Right forelimb (tissue), 1 donor: ENCODE measurements at places on chromosomes 1 and 21.

DNA sequence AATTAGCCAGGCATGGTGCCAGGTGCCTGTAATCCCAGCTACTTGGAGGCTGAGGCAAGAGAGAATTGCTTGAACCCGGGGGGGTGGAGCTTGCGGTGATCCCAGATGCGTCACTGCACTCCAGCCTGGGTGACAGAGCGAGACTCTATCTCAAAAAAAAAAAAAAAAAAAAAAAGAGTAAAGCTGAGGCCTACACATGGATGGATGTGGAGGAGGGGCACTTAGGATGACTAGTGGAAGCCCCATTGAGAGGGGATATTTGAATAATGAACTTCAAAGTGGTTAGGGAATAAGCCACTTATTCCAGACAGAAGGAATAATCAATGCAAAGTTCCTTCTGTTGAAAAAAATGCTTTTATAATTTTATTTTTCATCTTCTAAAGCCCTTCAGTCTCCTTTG lies 51.4 kb downstream of the PTBP2 start:
- DNase-seq, result no peak

DNA sequence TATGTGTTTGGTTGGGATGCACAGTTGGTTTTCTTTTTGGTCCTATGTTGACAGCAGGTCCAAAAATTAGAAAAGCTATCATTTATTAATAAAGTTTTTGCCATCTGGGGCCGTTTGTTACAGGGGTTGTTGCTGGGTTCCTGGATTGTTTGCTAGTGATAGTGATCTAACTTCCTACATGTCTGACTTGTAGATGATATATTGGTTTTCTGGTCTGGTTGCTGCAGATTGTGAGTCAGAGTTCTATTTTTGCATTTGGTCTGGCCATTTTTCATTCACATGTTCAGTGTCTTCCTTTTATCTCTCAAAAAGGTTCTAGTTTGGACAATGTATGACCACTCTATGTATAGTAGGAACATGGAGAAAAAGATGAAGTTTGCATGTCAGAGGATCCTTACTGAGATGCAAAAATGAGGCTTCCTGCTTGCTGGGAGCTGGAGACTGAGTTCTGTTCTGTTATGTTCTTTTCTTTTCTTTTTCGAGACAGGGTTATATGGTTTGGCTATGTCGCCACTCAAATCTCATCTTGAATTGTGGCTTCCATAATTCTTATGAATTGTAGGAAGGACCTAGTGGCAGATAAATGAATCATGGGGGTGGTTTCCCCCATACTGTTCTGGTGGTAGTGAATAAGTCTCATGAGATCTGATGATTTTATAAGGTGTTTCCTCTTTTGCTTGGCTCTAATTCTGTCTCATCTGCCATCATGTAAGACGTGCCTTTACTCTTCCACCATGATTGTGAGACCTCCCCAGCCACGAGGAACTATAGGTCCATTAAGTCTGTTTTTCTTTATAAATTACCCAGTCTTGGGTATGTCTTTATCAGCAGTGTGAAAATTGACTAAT lies 4.2 kb upstream of the NVL start:
- no peak for DNase-seq

GRCh38 chr1:41622402-41622801 lies 137.9 kb upstream of the EDN2 start:
- DNase-seq, result no peak

DNA sequence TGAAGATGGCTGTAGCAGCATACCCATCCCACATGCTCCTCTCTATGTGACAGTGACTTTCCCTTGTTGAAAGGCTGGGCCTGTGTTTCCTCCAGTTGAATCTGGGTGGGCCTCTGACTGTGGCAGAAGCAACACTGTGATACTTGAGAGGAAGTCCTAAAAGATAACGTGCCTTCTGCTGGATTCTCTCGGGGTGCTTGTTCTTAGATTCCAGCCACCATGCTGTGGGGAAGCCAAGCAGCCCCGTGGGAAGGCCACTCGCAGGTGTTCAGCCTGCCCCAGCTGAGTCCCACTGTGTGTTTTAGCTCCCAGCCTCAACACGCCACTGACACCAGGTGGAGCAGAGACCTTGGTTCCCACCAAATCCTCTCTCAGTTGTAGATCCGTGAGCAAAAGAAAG lies 31.5 kb downstream of the TRAPPC10 start:
- no peak for DNase-seq

- DNase-seq, result no peak
These were observed 1.8 kb upstream of the ATP8B2 start for GRCh38 chr1:154323493-154323892.

- no peak for DNase-seq
These were observed 123.6 kb downstream of the DTL start for GRCh38 chr1:212158912-212159796.

GRCh38 chr1:213082420-213083111 lies 31.5 kb downstream of the RPS6KC1 start:
- no peak for DNase-seq

DNA sequence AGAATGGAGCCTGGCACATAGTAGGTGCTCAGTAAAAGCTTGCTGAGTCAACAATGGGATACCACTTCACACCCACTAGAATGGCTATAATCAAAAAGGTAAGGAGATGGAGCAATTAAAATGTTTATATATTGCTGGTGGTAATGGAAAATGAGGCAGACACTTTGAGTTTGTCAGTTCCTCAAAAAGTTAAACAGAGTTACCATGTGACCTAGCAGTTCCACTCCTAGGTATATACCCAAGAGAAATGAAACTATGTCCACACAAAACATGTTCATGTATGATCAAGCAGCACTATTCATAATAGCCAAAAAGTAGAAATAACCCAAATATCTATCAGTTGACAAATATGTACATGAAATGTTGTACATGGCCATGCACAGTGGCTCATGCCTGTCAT lies 74.8 kb upstream of the ECE1 start:
- DNase-seq, result no peak

DNA sequence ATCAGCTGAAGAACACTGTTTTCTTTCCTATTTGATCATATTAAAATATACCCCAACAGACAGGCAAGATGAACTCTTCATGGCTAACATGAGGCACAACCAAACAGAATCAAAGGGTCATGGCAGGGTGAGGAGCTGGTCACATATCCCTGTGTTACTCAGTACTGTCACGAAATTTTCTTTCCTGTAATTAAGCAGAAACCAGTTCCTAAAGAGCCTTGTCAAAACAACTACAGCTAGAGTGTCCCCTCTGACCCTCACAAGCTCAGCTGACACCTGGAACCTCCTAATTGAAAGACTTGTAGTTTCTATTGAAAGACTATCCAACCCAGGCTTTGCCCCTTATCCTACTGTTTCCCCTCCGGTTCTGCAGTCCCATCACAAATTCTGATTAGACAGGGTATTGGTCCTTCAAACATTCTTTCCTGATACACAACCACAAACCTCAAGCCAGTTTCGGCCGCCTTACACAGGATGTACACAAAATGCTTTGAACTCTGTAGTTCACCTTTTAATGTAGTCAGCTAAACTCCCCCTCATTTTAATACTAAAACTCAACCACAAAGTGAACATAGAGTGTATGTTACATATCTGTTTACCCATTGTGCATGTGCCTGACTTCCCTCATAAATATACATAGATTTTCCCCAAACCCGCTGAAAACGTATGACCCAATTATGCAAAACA lies 651.9 kb downstream of the MRPL39 start:
- no peak for DNase-seq

DNA sequence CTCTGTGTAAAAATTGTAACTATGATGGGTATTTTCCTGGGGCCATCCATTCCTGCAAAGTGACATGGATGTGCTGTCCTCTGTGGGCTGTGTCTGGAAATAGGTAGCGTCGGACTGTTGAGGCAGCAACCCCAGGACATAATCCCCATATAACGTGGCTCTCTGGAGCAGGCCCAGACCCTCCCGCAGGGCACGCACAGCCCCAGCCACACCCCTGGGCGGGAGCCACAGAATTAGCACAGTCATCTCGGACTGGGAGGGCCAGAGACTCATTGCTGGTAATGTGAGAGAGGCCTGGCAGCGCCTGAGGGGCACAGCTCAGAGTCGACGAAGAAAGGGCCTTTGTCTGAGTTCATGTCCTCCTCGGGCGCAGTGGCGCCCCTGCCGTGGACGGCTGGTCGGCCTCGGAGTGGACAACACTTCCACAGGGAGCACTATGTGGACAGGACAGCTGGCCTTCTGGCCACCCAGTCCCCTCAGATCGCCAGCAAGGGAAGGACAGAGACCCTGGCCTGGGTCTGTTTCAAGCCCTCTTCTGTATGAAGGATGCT lies 20.1 kb downstream of the SIM2 start:
- DNase-seq, result no peak

GRCh38 chr21:36841866-36842265 lies 124.6 kb downstream of the HLCS start:
- DNase-seq, result no peak

DNA sequence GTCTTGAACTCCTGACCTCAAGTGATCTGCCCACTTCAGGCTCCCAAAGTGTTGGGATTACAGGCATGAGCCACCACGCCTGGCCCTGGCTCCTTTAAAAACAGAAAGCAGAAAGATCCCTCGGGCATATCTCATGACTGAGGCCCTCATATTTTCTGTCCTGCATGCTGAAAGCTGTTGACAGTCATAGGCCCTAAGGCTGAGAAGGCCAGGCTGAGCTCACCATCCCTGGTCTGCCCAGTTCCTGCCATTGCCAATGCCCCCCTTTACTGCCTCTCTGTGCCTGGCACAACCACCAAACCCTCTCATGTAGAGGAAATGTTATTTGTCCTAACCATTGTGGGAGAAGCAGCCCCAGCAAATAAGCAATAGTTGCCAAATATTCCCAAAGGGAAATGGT lies 12.7 kb downstream of the CD34 start:
- no peak for DNase-seq

GRCh38 chr1:185308126-185308525 lies 8.9 kb downstream of the IVNS1ABP start:
- no peak for DNase-seq

DNA sequence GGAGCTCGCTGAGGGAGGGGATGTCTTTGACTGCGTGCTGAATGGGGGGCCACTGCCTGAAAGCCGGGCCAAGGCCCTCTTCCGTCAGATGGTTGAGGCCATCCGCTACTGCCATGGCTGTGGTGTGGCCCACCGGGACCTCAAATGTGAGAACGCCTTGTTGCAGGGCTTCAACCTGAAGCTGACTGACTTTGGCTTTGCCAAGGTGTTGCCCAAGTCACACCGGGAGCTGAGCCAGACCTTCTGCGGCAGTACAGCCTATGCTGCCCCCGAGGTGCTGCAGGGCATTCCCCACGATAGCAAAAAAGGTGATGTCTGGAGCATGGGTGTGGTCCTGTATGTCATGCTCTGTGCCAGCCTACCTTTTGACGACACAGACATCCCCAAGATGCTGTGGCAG lies 1.4 kb downstream of the TSSK3 start:
- no peak for DNase-seq

DNA sequence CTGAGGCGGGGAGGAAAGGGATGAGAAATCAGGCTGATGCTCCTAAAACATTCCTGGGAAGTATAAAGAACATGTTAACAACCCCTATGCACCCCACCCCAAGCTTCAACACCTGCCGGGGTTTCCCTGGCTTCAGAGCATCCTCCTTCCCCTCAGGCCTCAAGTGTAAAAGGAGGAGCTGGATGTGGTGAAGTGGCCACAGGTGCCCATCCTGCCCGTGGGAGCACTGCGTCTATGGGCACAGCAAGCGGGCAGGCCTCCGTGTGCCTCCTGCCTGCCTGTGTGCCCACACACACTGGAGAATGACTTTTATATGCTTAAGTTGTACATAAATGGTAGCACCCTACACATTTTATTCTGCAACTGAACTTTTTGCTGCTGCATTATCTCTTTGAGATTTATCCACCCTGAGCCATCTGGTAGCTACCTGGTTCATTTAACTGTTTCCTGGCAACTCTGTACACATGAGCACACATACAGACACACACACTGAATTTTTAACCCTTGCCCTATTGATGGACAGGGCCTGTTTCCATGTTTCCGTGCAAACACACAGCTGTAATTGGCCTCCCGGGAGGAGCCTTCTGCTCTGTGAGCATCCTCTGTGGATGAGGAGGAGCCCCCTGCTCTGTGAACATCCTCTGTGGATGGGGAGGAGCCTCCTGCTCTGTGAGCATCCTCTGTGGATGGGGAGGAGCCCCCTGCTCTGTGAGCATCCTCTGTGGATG lies 13.4 kb upstream of the FTCD start:
- no peak for DNase-seq

GRCh38 chr21:43767984-43768867 lies 7.9 kb downstream of the CSTB start:
- DNase-seq, result no peak

- DNase-seq, result no peak
These were observed 29.9 kb downstream of the PSMG1 start for GRCh38 chr21:39153373-39153772.
